ENCODE measurements at places on chromosomes 6 and 20.
A peak's percentile ranks its signal among the peaks of the same experiment; 100 is the strongest.

GRCh38 chr6:44428682-44429081, 41.2 kb downstream of the CDC5L start:
- DNase-seq: no peak

- DNase-seq: no peak
Measured at GRCh38 chr6:139007428-139007827, 19.4 kb upstream of the REPS1 start.

- no peak for DNase-seq
Measured at GRCh38 chr6:152371775-152372174, 265.4 kb downstream of the SYNE1 start.

- DNase-seq: no peak
Measured at GRCh38 chr6:101607111-101607690, 213.7 kb downstream of the GRIK2 start.

- no peak for DNase-seq
Measured at GRCh38 chr6:13989496-13990144, 64.9 kb downstream of the RNF182 start.

DNA sequence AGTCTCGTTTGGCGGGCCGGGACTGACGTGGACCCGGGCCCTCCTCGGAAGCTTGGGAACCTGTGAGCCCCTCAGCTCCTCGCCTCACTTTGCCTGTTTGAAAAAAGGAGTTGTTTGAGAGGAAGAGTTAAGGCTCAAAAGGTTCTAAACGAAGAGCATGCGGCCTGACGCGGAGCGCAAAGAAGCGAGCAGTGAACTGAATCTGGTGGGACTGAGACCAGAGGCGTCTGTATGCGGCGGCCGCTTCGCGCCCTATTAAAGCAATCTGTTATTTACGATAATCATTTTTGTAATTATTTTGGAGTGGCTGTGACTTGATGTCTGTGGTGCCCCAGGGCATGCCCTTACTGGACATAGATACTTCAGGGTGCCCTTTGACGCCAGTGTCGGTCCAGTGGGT, 3.3 kb upstream of the TFAP2C start:
- no peak for DNase-seq

DNA sequence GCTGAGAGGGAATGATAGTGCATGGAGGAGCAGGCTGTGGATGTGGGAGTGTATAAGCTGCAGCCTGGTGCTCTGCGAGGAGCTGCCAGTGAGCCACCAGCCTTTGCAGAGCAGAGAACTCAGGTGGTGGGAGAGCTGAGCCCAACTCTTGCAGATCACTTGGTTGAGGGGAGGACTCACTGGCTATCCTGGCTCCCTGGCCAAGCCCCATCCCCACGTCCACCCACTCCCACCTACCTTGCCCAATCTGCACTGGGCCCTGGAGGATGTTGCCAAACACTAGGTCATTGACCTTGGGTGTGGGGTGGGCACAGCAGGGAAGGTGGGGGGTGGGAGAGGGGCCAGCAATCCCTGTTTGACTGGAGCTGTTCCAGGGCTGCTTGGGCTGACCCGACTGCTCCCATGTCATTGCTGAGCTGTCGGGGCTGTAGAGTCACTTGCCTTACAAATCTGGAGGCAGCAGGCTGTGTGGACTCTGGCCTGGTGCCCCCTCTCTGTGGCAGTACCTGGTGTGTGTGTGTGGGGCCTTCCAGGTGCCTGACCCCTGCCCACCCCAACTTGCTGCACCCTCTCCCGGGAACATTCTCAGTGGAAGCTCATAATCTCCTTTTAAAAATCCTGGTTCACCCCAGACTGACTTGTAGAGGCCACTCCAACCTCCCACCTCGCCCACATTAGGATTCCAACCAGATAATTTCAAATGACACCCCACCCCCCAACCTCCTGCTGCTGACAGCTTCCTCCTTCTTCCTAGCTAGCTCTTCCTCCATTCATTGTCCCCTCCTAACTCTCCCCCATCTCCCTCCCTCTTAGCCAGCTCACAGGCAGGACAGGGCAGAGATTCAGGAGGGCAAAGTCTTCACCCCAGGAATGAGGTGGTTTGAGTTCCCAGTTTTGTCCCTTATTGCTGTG, 162.3 kb downstream of the MRPL14 start:
- DNase-seq: no peak

DNA sequence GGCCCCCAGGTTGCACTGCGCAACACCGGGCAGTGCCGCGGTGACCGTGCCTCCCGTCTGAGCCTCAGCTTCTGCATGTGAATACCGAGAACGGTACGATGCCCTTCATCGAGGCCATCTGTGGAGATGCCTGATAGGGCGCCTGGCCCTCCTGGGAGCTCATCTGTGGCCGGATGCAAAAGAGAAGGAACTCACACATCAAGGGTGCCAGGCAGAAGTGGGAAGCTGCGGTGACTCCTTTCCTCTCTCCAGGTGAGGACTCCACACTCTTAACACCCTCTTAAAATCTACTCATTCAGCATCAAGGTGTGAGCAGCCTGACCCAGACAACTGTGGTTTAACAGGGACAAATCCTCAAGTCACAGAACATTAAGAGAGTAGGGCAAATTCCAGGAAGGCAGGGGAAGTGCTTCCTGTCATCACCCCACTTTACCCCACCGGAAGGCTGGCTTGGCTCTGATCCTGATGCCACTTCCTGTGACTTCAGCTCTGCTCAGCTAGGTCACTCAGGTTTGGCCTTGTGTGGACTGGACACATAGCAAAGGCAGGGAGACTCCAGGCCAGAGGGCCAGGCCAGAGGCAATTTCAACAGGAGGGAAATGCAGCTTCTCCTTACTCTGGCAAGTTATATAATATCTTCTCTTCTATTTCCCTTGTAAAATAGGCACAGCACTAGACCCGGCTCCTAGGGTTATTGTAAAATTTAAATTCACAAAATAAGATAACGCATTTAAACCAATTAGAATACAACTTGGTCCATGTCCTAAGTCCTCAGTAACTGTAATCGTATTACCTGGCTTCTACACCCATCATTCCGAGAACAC, 69.4 kb downstream of the CPNE5 start:
- peak; percentile 66 for DNase-seq

DNA sequence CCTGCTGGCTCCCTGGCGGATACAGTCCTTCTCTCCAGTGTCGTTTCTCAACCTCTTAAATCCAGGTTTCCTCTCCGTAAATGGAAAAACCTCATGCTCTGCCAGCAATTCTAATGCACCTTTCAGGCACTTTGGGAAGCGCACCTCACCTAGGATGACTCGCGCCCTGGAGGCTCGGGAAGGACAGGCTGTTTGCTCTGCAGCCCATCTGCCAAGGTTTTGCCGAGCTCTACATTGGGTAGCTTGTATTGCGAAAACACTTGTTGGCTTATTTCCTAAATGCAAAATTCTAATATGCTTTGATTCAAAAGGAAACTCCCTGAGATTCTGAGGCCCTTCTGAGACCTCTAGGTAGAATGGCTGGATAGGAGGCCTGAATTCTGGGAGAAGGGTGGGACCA, 102.6 kb upstream of the MLN start:
- no peak for DNase-seq

- no peak for DNase-seq
Measured at GRCh38 chr20:15339264-15339663, 1001.9 kb upstream of the FLRT3 start.

GRCh38 chr6:161437851-161438250, 164.0 kb upstream of the AGPAT4 start:
- no peak for DNase-seq

DNA sequence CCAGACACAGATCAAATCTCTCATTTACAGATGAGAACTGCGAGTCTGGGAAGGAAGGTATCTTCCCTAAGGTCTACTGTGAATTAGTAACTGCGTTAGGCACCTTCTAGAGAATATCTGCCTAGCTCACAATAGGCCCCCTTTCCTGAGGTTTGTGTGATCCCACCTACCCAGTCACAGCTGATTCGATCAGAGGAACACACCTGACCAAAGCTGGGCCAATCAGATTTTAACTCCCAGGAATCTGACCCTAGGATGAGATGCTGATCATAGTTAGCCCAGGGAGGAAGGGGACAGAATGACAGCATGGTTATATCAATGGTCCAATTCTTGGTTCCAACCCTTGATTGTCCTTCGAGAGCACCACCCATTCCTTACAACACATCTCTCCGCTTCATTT, 7.4 kb upstream of the CCDC167 start:
- no peak for DNase-seq

- DNase-seq: no peak
Measured at GRCh38 chr20:14727485-14728150, 390.2 kb upstream of the FLRT3 start.

DNA sequence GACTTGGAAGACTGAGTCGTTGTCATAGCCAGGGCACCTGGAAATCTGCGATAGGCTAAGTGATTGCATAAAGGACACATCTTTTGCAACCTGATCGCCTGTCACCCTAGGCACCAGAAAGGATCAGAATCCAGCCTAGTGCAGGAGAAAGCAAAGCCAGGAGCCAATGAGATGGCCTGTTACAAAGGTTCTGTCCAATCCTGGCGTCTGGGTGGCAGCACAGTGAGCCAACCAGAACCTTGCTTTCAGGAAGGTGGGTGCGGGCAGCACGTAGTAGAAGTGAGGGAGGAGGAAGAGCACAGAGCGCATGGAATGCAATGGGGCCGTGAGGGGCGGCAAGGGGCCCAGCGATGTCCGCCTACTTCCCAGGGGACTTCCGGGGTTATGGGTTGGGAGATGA, 120.4 kb upstream of the GGTLC1 start:
- peak; percentile 13 for DNase-seq

DNA sequence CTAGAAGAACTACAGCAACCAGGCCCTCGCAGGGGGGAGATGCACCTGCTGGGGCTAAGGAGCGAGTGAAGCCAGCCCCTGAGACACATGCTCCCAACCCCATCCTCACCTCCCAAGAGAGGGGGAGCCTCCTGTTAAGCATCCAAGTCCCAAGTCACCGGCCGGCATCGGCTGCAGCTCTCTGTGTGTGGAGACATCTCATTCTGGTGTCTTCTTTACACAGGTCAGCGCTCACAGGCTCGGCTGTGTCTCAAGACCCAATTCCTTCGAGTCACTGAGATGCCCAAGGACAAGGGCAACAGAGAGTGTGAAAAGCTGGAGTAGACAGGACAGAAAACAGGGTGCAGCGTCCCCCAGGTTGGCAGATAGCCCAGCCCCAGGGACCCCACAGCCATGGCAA, 21.1 kb upstream of the MRGBP start:
- DNase-seq: no peak

DNA sequence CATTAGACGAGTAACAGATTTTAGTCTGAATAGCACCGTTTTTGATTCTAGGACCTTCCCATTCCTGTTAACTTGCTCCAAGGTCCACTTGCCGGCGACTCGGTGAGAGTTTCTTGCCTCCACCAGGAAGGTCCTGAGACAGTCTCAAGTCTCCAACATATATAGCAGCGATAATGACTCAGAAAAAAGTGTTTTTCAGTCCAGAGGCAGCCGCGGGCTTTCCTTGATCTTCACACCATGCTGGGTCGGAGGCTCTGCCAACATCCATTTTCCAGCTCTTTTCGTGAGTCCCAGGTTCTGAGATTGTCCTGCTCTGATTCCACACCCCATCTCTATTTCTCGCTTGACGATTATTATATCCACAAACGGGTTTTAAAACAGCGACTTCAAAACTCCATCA, 170.5 kb downstream of the GPX5 start:
- DNase-seq: no peak

- no peak for DNase-seq
Measured at GRCh38 chr6:38168699-38169098, 349.2 kb downstream of the ZFAND3 start.

GRCh38 chr20:62359043-62359490, 8.0 kb downstream of the LAMA5 start:
- no peak for DNase-seq

- no peak for DNase-seq
Measured at GRCh38 chr6:20717743-20718142, 183.5 kb downstream of the CDKAL1 start.

- no peak for DNase-seq
Measured at GRCh38 chr20:48791014-48791413, 36.8 kb downstream of the PREX1 start.

DNA sequence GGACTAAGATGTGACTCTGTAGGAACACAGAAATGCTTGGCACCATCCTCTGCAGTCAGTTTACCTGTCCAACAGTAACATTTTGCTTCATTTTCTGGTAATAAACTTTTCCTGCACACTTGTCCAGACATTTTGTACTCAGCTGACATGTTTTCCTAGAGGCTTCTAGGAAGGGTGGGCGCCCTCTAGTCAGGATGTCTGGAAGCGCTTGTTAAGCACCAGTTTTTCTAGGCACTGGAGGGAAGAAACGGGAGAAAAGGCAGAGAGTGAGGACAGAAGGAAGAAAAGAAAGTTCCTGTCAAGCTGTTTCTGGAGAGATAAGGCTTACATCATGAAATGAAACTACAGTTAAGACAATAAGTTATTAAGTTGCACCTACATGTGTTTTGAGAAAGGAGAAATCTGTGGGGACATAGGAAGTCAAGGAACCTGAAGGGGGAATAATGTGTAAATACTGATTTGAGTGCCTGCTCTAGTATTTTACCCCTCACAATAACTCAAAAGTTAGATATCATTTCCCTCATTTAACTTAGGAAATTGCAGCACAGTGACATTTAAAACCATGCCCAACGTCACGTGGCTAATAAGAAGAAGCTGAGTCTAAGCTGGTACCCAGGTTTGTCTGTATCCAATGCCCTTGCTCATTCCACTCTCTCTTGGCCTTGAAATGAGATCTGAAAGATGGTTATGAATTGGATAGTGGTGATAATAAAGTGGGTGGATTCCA, 42.7 kb upstream of the TNFRSF21 start:
- no peak for DNase-seq
